ENCODE measurements at places on chromosomes 12 and 14.

- no peak for DNase-seq
Observed at GRCh38 chr12:19597167-19598026, 158.1 kb downstream of the AEBP2 start.

- no peak for DNase-seq
Observed at GRCh38 chr14:93944348-93945069, 17.4 kb downstream of the FAM181A start.

DNA sequence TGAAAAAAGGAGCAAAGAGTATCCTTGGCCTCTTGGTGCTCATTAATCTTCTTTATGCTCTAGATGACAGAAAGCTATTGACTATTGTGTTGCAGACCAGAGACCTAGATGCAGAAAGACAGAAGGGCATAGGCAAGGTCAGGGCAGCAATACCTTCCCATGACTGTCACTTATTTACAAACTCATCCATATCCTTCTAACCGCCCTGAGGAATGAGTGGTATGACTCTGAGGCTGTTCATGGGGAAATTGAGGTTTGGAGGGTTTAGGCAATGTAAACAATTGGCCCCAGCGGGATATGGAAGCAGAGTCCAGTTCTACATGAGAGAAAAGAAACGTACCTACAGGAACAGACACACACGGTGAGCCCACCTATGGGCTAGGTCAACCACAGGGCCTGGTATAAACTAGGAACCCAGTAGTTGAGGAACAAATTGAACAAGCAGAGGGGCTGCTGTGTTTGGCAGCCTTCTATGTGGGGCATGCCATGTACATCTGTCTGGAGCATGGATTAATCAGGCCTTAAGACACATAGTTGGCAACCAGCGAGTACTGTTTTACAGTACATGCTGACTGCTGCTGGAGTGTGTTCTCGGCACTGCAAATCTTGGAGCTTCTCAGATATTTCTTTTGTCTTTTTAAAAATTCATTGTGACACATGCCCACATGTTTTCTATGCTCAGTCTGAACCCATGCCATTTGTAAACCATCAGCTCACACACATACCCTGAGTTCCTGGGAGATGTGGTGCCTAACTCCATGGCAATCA is 159.7 kb upstream of the NTF3 start:
- no peak for DNase-seq

DNA sequence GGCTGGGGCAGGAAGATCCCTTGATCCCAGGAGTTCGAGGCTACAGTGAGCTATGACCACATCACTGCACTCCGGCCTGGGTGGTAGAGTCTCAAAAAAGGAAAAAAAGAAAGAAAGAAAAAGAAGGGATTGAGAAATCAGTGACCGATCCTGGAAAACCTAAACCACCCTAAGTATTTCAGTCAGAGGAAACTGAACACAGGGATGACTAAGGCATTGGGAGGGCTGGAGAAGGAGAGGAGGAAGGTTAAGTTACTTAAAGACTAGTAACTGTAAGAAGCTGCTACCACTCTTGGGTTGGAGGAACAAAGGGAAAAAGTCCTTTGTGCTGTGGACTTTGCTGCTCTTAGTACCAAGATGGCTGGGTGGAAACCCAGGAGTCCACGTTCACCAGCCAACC is 10.6 kb downstream of the HHIPL1 start:
- no peak for DNase-seq

GRCh38 chr12:102862486-102862885 is 54.6 kb downstream of the PAH start:
- no peak for DNase-seq

GRCh38 chr12:15979096-15980092 is 68.3 kb downstream of the DERA start:
- DNase-seq, result no peak

- DNase-seq, result no peak
Observed at GRCh38 chr12:53709671-53710070, 17.6 kb downstream of the CALCOCO1 start.

DNA sequence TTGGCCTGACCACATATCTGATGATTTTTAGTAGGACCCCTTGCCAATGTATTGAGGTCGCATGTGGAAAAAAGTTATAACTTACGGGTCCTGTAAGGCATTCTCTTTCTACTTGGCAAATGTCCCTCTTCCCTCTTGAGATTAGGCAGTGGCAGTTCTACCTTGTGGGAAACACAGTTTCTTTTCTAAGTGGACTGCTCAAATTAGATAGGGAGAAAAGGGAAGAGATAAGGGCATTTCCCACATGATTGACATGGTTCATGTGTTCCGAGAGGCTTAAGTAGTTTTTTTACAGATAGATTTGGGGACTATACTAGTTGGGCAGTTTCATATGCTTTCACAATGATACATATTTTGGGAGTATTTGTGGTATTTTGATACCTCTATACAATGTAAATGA is 154.7 kb downstream of the FBXL14 start:
- DNase-seq, result no peak

DNA sequence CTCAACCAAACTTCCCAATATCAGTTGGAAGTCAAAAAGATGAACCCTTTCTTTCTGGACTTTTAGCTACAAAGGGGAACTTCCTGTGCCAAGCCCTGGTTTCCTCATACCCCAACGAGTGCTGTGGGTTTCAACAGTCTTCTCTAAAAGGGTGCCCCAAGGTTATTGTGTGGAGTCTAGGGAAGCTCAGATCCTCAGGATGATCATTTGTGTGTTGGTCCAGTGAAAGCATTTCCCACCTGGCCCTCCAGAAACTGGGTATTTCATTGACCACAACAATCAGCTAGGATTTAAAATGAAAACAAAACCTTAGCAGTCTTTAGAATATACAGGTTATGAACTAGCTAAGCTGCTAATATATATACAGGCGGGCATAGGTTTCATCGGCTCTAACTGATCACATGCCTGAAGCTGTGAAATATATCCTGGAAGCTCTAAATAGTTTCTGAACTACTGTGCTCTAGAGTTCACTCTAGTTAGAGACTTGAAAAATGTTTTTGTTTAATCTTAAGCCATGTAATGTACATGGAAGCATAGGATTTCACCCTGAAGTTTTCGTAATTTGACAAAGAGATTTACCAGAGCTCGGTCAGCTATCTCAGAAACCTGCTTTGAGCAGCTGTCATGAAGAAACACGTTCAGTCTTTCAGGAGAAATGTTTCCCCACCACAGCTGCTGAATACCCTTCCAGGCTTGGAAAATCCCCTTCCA is 29.6 kb downstream of the P2RX4 start:
- no peak for DNase-seq

DNA sequence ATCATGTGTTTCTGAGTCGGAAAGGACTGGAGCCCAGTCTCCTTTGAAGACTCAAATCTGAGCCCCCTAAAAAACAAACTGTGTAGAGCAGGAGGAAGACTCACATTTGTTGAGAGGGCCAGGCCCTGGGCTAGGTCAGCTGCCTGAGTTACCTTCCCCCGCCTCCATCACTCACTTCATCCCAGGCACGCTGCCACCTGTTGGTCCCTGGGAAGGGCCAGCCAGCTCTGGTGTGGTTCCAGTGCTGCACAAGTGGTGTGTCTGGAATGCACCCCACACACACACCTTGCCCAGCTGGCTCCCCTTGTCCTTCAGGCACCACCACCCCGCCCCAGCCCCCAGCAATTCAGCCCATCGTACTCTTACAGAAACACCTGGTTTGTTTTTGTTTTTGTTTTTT is 9.0 kb downstream of the MVK start:
- DNase-seq, result no peak

DNA sequence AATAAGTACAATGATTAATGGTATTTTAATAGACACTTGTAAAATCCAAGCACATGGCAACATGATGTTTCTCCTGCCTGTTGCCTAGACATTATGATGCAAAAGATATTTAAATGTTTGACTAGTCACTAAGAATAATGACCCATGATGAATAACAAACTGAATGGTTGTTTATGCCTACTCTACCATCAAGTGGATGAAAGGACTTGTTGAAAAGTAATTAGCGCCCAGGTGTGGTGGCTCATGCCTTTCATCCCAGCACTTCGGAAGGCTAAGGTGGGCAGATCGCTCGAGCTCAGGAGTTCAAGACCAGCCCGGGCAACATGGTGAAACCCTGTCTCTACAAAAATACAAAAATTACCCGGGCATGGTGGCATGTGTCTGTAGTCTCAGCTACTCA is 30.7 kb downstream of the KIF21A start:
- no peak for DNase-seq

DNA sequence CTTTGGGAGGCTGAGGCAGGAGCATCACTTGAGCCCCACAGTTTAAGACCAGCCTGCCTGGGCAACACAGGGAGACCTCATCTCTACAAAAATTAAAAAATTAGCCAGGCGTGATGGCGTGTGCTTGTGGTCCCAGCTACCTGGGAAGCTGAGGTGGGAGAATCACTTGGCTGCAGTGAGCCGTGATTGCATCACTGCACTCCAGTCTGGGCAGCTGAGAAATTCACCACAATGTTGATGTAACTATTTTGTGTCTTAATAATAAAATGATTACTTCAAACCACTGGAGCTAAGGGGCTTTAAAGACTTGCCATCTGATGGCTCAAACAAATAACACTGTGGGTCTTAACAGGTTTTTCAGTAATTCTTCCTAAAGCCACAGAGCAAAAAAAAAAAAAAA is 10.8 kb downstream of the ERH start:
- DNase-seq, result no peak

DNA sequence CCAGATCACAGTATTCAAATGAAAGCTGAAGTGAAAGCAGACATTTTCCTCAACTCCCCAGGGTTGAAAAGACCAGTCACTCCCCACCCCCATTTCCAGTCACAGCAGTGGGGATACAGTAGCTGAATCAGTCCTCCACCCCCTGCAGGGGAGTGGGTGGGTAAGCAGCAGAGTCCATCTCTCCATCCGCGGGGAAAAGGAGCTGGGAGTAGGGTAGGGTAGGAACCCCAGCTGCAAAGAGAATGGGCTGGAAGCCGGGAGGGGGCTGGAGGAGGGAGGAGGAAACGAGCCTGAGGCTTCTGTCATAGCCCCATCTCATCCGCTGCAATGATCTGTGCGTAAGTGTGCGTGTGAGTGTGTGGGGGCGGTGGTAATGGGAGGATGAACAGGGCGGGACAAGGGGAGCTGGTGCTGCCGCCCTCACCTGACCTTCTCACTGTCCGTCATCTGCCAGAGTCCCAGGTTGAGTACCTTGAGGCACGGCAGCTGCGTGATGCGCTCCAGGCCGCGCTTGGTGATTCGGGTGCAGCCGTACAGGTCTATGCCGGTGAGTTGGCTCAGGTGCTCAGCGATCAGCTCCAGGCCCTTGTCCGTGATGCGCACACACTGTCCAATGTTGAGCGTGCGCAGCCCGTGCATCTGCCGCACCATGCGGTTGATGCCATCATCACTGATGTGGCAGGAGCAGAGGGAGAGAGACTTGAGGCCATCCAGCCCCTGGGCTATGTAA is 1.8 kb downstream of the FBXL14 start:
- DNase-seq, result no peak

GRCh38 chr12:80567401-80567800 is 123.4 kb downstream of the PTPRQ start:
- no peak for DNase-seq

- DNase-seq, result no peak
Observed at GRCh38 chr12:48816143-48816854, 2.0 kb upstream of the CACNB3 start.

- DNase-seq, result no peak
Observed at GRCh38 chr12:4483885-4484823, 38.5 kb upstream of the FGF6 start.

DNA sequence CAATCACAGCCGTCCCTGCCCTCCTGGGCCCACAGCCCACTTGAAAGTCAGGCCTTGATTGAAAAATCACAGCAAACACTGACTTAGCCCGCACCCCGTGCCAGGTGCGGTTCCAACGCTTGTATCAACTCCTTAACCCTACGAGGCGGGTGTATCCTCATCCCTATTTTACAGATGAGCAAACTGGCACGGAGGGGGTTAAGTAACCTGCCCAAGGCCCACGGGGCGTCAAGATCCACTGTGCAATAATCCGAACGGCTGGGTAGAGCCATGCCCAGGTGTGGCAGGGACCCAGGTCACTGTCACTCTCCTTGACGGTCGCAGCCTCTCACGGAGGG is 583 bp downstream of the DNAH10 start:
- DNase-seq, result no peak

GRCh38 chr12:47988073-47989022 is 15.9 kb downstream of the COL2A1 start:
- DNase-seq, result no peak

GRCh38 chr14:22908601-22909000 is 10.3 kb downstream of the RBM23 start:
- no peak for DNase-seq

GRCh38 chr14:98694541-98694940 is 577.5 kb downstream of the BCL11B start:
- DNase-seq, result no peak

GRCh38 chr14:100816950-100817901 is 8.7 kb upstream of the MEG3 start:
- DNase-seq, result peak; percentile 70

All from liver (tissue), 10 donors.